ENCODE measurements at places on chromosomes 11 and 22. TPM values are rescaled to one million over a fixed set of nuclear protein-coding genes. Genes with fewer than 3 reads are reported as not detected.

- DNase-seq = no peak
Measured at GRCh38 chr11:1117992-1118391, 39.8 kb upstream of the MUC5AC start.

- no peak for DNase-seq
Measured at GRCh38 chr11:115891581-115891980, 387.4 kb upstream of the CADM1 start.

DNA sequence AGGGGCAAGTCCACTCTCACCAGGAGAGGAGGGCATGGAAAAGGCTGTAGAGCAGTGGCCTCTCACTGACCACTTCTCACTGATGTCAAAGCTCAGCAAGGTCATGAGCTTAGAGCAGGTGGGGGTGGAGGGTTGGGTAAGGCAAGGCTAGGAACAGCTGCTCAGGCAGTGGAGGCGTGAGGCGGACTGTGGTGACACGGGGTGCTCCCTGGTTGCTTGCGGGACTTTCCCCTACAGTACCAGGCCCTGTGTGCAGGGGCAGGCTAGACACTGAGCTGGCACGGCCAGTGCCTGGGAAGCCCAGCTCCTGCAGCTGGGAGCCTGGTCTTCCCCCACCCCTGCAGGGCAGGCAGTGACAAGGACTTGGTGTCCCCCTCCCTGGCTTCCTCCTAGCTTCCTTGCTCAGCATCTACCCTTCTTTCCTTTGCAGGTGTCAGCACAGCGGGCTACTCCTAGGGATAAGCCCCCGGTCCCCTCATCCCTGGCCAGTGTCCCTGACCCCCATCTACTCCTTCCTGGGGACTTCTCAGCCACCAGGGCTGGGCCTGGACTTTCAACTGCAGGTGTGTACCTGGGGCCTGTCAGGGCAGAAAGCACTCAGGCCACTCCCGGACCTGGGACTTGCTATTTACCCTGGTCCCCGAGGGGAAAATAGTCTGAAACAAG is 45.6 kb downstream of the PISD start:
- DNase-seq = no peak

GRCh38 chr11:1718326-1718725 is 21.3 kb downstream of the KRTAP5-6 start:
- DNase-seq = peak; percentile 18

DNA sequence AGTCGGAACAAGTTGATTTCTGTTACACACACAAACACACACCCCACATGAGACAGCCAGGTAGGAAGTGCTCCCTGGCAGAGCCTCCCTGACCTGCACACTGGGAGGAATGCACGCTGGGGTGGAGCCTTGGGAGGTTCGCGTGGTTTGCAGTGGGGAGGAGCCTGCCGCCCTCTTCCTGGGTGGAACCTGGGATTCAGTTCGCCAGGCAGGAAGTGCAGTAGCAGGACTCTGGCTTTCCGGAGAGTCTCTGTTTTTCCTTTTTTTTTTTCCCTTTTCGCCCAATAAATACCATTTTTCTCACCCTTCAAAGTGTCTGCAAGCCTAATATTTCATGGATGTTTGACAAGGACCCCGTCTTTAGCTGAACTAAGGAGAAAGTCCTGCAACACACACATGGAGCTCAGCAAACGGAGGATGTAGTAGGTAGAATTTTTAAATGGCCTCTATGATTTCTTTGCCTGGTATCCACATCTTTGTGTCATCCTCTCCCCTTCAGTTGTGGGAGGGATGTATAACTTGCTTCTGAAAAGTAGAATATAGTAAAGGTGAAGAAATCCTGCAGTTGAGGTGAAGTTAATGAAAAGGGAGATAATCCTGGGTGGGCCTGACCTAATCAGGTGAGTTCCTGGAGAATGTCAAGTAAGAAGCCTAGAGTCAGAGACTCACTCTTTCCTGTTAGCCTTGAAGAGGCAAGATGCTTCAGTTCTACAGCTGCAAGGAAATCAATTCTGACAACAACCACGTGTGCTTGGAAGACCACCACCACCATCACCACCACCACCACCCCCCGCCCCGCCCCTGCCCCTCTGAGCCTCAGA is 72.9 kb downstream of the PIWIL4 start:
- DNase-seq = peak; percentile 53

GRCh38 chr11:125925804-125926203 is 20.0 kb upstream of the VSIG10L2 start:
- DNase-seq = no peak

DNA sequence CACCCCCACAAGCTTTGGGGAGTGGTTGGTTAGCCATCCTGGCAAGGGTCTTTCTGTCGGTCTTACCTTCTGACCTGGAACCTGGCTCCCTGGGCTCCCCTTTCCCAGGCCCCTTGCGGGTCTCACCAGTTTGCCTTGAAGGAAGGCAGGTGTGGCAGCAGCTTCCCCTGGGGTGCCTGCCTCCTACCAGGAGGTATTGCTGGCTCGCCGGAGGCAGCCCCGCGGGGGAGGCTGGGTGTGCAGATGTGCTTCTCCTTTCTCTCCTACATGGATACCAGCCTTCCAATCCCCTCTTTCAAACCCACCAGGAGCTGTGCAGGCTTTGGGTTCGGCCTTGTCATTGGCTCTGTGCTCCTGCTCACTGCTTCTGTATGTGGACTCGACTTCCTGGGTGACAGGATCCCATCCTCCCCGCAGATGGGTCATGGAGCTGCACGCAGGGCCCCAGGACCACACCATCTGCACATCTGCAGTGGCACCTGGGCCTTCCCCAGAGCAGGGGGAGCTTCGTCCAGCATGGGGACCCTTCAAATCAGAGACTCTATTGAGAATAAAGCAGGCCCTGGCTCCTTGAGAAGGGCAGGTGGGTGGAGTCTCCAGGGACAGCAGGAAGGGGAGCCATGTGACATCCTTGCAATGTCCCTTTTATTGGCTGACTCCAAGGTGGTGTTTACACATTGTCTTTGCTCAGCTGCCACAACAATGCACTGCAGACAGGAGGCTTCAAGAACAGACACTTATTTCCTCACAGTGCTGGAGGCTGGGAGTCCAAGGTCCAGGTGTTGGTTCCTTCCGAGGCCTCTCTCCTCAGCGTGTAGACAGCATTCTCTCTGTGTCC is 592.0 kb downstream of the BRD1 start:
- DNase-seq = no peak

GRCh38 chr22:37088108-37088605 is 21.4 kb downstream of the TMPRSS6 start:
- DNase-seq = no peak

DNA sequence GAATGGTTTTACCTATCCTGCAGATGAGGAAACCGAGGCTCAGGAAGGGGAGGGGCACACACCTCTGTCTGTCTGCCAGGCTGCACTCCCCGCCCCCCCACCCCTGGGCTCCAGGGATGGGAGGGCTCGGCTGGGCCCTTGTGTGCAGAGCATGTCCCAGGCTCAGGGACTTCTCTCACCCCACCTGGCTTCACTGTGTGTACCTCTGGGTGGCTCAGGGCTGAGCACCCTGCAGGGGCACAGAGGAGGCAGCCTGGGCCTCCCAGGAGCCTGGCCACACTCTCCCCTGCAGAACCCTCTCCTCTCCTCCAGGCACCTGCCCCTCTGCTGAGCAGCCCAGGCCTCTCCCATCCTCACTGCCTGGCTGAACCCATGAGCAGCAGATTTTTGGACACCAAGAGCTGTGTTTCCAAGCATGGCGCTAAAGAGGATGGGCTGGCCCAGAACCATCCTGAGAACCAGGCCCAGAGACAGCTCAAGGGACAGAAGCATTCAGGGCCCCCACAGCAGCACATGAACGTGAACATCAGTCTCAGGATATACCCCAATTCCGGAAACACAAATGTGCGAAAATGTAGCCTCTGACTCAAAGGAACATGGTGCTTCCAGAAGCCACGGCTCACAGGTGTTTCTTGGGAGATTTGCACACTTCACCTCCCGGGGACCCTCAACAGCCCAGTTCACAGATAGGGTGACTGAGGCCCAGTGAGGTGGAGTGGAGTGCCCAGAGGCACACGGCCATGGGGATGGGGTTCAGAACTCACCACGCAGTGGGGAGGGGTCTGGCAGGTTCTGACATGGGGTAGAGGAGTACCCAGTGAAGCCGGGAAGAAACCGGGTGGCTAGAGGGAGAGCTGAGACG is 10.5 kb downstream of the EMID1 start:
- DNase-seq = no peak

DNA sequence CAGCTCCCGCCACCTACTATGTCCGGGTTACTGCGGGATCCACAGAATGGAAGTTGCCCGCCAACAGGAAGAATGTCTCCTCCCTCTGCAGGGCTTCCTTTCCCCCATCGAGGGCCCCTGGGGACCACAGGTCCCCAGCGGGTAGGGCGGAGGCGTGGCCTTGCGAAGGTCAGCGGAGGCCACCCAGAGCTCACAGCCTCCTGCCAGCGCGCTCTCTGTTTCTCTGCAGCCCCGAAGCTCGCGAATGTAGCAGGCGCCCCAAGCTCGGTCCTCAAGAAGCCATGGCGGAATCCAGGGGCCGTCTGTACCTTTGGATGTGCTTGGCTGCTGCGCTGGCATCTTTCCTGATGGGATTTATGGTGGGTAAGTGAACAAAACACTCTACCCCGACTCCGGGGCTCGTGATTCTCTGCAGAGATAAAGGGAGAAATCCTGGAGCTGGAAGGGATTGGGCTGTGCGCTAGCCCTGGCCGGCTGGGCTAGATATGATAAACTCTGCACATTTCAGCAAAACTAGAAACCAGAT is at the start of gene NAALAD2:
Gene NAALAD2, plus strand, starts transcription at position 186 of the 526 bp plus-strand sequence. Its CDS starts 96 bp downstream, at position 282.
- DNase-seq = peak; percentile 44

- DNase-seq = no peak
Measured at GRCh38 chr11:45089676-45090499, 56.6 kb upstream of the PRDM11 start.

- DNase-seq = no peak
Measured at GRCh38 chr11:31779374-31779791, 31.7 kb downstream of the PAX6 start.

GRCh38 chr11:29261831-29262230 is 755.0 kb downstream of the KCNA4 start:
- no peak for DNase-seq

GRCh38 chr11:108880510-108880909 is 215.6 kb downstream of the DDX10 start:
- DNase-seq = no peak

DNA sequence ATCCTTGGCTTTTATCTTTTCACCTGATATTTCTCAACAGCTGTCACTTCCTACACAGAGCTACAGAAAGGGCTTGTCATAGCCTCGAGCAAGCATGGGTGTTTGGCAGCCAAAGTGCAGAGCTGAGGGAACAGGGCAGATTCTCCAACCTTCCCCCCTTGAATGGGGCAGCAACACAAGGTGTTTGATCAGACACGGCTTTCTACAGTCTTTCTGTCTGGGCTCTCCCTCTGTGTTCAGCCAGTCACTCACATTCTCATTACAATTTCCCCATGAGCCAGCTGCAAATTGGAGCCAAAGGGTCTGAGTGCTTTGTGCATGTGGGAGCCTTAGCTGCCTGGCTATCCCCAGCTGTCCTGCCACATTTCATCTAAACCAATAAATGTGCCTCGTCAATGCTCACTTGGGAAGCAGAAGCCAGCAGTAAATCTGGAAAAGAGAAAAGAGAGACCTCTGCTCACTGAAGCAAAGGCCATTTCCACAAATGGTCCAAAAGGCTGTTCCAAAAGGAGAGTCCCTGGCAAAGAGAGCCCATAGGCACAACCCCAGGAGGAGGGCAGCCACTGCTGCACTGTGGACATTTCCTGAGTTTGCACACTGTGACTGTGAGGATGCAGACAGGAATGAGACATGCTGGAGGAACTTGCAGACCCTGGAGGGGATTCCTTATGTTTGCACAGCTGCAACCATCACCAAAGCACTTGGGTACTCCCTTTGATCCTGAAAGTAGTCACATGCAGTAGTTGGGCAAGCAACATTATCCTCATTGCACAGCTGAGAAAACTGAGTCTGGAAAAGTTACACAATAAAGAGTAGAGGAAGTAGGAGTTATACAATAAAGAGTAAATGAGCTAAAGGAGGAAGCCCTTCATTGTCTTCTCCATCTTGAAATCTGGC is 186.8 kb downstream of the FAM181B start:
- DNase-seq = no peak

- DNase-seq = no peak
Measured at GRCh38 chr11:612201-612960, 3.4 kb downstream of the IRF7 start.

DNA sequence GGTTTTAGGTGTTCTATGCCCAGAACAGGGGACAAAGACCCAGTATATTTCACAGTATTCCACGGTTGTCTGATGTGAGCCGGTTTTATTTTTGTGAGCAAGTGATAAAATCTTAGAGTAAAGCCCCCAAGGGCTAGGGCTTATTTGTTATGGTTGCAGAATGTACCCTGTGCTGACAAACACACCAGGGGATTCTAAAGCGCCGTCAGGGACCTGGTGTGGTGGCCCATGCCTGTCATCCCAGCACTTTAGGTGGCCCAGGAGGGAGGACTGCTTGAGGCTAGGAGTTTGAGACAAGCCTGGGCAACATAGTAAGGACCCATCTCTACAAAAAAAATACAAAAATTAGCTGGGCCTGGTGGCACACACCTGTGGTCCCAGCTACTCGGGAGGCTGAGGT is 22.8 kb downstream of the MRPL21 start:
- no peak for DNase-seq

GRCh38 chr22:48607901-48608662 is 1219.6 kb downstream of the BRD1 start:
- DNase-seq = no peak

DNA sequence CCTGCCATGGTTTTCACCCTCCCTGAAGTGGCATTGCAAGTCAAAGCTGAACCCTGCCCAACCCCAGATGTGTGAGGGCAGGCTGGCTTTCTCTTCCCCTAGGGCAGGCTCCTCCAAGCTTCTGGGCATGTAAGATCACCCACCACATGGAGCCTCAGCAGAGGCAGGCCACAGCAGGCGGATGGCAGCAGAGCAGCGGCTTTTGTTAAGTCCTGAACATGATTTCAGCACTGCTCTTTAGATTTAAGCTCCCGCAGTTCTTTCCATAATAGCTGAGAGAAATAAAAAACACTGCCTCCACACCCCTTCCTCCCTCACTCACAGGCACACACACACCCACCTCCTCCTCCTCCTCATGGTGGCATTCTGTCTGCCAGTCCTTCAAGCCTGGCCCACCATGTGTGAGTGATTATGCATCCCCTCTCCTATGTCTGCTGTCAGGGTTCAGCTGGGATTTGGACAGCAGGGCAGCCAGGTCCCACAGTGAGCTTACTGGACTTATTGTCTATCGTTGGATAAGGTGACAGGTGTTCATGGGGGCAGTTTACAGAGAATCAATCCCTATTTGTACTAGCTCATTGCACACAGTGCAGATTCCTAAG is 5.0 kb upstream of the NTM start:
- no peak for DNase-seq

- no peak for DNase-seq
Measured at GRCh38 chr11:103849366-103849765, 187.1 kb upstream of the DDI1 start.

Gene MS4A4E
- total RNA-seq = 4.7 TPM

Gene ISX
- not detected for total RNA-seq

Gene USP2
- total RNA-seq = 4.8 TPM

Gene OR51B2
- total RNA-seq = not detected

Gene LRRC74B
- not detected for total RNA-seq

Gene DMC1
- 2.2 TPM for total RNA-seq

Gene DEAF1
- total RNA-seq = 36.9 TPM

Gene MICALL1
- total RNA-seq = 80.2 TPM

Gene CSF2RB
- 8.6 TPM for total RNA-seq

All from ureter (tissue), 1 donor.